ENCODE measurements at places on chromosomes 11 and 22.

DNA sequence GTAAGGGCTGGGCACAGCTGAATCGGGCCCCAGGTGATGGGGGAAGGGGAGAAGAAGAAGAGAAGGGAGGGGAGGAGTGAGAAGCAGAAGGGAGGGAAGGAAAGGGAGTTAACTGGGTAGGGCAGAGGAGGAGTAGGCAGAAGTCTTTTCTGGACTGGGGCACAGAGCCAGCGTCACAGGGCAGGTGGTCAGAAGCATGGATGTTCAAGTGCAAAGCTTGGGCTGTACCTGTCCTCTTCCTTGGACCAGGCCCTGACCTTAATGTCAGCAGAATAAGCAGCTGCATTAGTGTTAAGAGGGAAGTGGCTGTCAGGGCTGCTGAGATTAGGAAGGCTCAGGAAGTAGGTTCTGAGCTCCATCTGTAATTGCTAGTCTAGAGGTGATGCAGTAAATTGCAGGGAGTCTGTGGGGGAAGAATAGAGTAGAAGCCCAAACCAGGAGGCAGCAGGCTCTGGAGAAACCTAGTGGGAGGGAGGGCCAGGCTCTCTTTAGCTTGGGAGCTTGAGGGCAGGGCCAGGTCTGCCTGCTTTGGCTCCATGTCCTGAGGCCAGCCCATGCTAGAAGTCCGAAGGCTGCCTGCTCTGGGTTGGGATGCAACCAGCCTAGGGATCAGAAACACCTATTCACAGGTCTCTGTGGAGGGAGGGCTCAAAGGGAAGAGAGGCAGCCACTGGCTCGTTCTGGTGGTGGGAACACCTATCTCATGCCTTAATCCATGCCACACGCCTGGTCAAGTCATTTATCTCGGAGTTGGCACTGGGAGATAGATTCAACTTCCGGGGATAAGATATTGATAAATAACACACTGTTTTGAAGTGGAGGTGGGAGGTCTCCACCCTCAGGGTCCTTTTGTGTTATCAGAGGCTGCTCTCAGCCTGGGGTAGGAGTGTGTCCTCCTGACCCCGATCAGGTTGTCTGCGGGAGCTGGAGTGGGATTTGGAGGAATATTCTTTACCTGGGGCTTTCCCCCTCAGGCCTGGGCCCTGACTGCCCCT, 1.7 kb upstream of the UCP3 start:
- DNase-seq = no peak

- no peak for DNase-seq
These were observed 215.3 kb downstream of the TBC1D22A start for GRCh38 chr22:46977656-46978343.

DNA sequence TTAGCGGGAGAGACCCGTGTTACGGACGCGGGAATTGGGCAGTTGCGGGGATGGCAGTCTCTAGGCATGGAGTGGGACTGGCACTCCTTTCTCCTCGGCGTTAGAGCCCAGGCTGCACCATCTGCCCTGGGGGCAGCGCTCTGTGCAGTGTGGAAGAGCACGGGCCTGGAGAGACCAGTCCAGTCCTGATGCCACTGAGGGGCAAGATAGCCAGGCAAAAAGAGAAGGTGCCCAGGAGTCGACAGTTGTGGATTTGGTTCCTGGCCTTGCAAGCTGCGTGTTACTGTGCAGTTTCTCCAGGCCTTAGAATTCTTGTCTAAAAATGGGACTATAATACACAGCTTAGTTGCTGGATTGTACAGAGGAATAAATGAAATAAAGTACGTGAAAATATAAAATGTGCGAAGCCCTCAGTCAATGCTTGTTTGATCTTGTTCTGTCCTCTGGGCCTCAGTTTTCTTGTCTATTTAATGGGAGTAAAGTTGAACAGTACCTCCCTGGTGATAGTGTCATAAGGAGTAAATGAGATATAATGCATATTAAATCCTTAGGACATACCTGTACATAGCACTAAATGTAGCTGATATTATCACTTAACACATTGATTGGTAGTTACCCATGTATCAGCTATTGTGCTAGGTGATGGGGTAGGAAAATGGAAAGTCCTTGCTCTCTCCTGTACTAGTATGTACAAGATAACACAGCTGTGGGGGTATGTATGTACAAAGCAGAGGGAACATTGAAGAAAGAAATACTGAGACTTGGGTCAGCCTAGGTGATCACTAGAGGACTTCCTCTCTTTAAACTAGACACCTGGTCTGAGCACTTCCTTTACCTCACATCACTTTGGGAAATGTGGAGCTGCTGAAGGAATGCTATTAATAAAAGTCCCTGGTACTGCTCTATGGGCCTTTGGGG, 1.2 kb downstream of the ATXN10 start:
- no peak for DNase-seq

DNA sequence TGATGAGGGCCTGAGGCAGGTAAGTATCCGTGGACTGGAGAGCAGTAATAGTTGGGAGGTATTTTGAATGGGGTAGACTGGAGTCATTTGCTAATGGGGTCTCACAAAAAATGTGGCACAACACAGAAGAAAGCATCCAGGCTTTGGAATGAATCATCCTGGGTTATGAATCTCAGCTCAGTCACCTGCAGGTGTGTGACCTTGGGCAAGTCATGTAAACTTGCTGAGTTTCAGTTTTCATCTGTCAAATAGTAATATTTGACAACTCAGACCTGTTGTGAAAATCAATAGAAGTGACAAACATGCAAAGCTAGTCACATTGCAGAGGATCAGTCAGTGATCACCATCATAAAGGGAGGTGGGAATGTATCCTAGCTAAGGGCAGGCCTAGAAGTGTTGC, 232.0 kb upstream of the TENM4 start:
- no peak for DNase-seq

DNA sequence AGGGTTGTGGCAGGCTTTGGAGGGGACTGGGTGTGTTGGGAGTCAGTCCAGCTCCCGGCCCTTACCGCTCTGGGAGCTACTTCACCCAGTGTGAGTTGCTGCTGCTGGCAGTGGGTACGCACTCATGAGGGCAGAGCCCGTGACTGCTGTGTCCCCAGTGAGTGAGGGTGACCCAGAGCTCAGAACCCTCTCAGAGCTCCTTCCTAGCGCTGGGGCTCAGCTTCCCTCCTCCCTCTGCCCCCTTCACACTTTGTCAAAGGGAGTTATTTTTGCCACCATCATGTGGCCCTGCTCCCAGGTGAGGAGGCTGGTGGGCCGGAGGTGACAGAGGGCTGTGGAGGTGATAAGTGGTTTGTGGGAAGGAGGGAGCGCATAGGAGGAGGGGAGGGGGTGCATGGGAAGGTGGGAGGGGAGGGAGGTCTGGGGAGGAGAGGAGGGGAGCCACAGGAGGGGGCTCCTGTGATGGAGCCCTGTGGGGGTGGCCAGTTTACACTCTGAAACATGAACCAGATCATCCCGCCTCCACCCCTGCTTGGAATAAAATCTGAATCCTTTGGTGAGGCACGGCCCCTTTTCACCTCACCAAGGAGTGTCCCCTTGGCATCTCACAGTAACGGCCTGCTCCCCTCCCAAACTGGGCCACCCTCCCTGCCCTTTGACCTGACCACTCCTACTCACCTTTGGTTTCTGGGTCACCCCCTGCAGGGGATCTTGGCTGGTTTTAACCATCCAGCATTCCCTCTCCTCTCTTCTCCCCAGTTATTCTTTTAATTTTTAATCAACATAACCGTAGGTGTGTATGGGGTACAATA, 9.9 kb downstream of the NDUFV1 start:
- DNase-seq = no peak

GRCh38 chr11:113245216-113245615, 69.2 kb upstream of the TTC12 start:
- DNase-seq = no peak

- DNase-seq = no peak
These were observed 32.3 kb downstream of the ACO2 start for GRCh38 chr22:41501209-41501608.

All from DMS153 (cell line).